EH (cell line): ENCODE measurements at places on chromosomes 6 and 20.

DNA sequence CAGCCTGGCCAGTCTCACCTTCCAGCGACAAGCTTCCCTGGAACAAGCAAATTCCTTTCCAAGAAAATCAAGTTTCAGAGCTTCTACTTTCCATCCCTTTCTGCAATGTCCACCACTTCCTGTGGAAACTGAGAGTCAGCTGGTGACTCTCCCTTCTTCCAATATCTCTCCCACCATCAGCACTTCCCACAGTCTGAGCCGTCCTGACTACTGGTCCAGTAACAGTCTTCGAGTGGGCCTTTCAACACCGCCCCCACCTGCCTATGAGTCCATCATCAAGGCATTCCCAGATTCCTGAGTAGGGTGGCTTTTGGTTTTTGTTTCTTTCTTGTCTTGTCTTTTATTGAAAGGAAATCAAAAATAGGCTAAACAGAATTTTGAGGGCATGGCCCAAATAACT lies 24.3 kb downstream of the MYCT1 start:
- peak; percentile 15 for DNase-seq

GRCh38 chr20:51319522-51319921 lies 223.0 kb downstream of the NFATC2 start:
- no peak for DNase-seq

- peak; percentile 22 for DNase-seq
Measured at GRCh38 chr6:80250391-80250997, 144.0 kb downstream of the BCKDHB start.

DNA sequence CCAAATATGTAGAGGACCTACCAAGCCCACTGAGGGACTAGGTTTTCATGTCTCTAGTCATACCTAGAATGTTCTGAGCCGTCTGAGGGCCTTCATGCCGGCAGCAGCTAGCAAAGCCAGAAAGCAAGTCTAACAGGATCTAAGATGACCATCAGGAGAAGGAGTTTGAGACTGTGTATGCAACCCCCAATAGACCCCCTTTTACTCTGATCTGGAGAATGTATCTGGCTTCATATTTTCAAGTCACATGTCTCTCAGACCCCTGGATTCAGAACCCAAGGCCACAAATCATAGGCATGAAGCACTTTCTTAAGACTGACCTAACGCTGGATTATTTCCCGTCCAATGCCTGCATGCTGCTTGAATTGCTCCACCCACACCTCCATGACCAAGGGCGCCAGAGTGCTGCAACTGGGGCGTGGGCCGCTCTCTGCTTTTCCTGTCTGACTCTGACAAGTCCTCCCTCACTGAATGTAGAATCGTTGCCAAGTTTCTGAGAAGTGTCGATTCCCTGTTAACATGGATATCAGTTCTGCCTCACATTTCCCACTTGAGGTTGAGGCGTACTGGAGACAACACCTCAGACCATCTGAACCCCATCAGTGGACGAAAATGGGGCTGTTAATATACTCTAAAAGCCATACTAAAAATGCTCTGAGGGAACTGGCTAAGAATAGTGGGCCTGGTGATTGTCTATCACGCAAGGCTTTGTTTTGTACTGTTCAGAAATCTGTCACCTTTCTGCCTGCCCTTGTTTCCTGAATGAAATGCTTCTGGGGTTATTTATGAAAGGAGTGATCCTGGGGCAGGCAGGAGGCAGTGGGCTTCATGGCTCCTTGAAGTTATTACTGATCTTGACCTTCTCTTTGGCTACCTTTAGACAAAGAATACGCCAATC lies 23.9 kb upstream of the ASXL1 start:
- DNase-seq: no peak

DNA sequence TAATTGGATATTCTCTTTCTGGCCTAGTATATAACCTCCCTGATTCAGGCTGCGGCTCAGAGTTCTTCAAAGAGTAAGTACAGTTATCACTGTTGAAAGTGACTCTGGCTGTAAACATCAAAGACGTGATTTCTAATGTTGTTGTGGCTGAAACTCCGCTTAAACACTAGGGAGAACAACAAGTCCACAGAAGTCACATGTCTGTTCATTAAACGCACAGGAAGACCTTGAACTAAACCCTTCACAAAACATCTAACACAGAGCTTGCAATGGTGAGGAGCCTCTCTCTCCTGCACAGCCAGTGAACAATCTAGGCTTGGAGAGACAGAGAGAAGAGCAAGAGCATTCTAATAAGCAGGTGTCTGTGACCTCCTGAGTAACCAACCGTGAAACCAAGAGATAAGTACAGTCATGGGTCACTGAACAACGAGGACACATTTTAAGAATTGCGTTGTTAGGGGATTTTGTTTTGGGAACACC lies 249.3 kb downstream of the PRKN start:
- no peak for DNase-seq

GRCh38 chr6:123022975-123023374 lies 26.9 kb downstream of the CLVS2 start:
- DNase-seq: no peak

DNA sequence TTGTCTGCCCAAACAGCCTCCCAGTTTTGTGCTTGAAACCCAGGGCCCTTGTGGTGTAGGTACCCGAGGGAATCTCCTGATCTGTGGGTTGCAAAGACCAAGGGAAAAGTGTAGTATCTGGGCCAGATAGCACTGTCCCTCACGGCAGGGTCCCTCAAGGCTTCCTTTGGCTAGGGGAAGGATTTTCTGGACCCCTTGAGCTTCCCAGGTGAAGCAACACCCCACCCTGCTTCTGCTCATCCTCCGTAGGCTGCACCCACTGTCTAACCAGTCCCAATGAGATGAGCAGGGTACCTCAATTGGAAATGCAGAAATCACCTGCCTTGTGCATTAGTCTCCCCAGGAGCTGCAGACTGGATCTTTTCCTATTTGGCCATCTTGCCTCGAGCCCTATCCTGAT lies 791.8 kb upstream of the MANEA start:
- no peak for DNase-seq

DNA sequence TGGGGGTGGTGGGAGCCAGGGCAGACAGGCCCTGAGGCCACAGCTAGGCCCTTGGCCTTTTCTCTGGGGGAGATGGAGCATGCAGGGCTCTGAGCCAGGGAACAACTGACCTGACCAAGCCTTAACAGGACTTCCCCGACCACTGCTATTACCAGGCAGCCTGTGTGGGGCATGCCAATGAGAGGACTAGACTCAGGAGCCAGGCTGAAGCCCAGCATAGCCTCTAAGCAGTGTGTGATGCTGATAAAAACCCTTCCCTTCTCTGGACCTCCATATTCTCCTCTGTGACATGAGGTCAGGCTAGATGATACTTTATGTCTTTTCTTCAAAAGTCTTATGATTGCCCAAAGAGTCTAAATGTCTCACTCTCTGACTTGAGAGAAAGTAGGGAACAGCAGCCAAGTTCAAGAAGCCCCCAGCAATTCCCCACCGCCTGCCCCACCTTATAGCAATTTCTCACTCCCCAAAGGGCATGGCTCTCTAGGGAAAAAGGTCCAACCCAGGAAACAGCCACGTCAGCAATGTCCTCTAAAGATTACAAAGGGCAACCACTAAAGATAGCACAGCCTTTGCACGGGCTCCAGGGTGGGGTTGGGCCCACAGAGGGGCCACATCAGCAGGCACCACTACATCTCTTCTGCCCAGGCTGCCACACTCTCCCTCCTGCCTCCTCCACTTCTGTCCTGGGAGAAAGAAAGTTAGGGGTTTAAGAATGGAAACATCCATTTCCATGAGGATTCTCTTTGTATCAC lies 71.3 kb downstream of the TRERF1 start:
- no peak for DNase-seq

- peak; percentile 100 for DNase-seq
Measured at GRCh38 chr6:1686117-1687098, 76.7 kb downstream of the FOXC1 start.

- DNase-seq: no peak
Measured at GRCh38 chr6:51141080-51141479, 322.4 kb downstream of the TFAP2B start.

DNA sequence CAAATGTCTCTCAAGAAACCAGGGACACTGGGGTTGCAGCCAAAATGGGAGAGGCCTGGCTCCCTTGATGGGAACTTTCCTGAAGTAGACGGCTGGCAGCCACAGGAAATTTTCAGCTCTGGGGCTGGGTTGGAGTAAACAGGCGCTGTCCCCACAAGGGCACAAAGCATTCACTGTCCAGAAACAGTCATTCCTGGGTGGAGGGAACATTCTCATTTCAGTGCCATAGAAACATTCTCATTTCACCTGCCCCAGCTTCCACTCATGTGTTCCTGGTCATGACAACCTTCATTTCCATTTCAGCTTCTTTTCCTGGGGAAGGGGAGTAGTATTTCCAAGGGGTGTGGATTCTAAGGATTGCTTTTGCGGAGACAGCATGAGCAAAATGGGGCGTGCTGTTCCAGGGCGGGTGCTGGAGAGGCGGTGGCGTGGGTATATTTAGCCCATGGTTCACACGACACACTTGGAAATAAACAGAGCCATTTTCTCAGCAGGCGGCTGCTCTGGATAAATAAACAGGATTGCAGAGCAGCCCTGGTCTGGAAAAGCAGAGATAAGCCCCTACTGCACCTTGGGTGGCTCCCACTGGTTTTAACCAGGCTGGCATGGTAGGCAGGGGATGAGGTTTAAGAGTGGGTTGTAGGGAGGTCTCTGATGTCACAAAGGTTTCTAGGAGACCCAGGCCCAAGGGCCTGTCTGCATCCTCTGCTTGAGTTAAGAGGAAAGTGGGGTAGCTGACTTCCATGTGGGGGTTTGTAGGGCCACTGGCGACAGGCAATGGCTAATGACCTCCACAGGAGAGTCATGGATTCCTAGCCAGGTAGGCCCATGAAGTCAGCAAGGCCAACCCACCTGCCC lies 32.9 kb downstream of the COX4I2 start:
- peak; percentile 48 for DNase-seq

- DNase-seq: no peak
Measured at GRCh38 chr6:51396583-51396982, 577.9 kb downstream of the TFAP2B start.

DNA sequence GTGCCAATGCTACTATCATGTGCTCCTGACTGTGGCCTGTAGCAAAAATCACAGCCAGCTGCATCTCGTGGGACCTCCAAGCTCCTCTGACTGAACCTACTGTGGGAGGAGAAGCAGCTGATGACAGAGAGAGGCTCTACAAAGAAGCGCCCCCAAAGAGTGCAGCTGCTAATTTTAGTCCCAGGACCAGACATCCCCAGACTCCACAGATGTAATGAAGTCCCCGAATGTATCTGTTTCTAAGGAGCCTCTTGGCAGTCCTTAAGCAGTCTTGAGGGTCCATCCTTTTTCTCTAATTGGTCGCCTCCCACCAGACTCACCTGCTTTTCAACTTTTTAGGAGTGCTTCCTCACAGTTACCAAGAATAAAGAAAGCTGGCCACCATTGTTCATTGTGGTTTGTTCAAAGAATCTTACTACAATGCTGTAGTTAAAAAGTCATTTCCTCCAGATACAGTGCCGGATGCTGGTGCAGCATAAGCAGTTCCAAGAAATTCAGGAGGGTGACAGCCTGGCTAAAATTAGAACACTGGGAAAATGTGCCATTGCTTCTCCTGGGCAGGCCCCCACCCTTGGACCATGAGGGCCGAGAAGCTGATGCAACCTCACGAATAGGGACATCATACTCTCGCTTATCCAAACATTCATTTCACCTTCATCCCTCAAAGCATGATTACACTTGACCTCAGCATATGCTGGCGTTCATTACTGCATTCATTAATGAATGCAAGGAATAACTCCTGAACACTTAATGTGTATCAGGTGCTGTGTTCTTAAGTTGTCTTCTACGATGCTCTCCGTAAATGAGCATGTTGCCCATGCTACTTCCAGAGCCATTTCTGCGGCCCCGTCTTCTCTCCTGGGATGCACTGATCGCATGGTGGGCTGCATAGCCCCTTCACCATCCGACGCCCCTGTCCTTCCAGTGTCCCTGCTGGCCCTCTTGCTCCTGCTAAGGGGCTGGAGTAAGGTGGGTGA lies 66.4 kb downstream of the LY86 start:
- DNase-seq: peak; percentile 66

DNA sequence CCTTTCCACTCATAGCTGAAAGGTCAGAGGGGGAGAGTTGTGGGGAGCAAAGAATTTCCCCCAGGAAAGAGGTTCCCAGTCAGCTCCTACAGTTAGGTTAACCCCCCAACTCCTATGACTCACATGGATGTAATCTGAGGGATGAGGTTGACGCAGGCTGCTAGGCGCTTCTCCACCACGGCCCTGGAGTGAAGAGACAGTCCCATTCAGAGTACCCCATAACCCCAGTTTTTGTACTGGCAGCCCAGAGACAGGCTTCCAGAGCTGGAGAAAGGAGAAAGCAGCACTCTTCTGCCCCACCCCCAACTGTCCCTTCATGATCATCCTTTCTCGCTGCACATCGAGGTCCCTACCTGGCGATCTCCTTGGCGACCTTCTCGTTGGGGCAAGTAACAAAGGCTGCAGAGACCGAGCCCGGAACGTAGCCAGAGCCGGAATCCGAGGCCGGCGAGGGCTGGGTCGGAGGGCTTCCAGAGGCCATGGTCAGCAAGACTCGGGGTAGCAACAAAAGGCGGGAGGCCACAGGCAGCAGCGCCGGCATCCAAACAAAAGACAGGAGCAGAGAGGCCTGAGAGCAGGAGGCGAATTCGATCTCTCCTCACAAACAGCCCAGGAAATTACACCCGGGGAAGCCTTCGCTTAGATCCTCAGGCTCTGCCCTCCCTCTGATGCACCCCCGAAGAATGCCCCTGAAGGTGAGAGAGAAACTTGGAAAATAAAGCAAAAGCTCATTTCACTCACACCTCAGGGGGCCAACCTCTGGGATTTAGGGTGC lies 592 bp downstream of the CUTA start:
- DNase-seq: peak; percentile 96

- DNase-seq: no peak
Measured at GRCh38 chr6:81568973-81569372, 183.5 kb downstream of the TENT5A start.

DNA sequence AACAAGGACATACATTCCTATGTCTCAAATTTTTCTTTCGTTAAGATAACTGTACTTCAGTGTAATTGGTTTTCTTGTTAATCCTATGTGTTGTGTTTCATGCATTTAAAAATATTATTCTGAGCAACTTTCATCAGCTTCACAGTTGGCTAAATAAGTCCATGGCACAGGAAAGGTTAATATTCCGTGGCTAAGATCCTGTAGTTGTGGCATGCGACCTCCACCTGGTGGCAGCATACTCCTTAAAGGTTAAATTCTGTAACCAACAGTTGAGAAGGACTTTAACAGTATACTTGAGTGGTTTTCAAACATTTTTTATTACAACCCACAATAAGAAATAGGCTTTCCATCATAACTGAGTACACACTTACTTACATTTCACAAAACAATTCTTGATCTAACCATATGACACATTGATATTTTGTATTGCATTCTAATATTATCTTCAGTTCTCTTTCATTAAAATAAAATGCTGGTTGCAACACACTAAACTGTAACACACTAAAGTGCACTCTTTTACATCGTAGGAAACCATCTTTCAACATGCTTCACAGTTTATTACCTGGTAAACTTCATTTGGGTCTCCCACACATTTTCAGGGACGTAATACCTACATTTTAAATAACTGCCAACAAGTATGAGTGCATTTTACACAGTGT lies 118.3 kb downstream of the SLX4IP start:
- DNase-seq: peak; percentile 82
